Kidney epithelial cell (primary cell): ENCODE measurements at places on chromosomes 7 and 10.

GRCh38 chr10:35246770-35247343 is 89.5 kb upstream of the CCNY start:
- DNase-seq = no peak

DNA sequence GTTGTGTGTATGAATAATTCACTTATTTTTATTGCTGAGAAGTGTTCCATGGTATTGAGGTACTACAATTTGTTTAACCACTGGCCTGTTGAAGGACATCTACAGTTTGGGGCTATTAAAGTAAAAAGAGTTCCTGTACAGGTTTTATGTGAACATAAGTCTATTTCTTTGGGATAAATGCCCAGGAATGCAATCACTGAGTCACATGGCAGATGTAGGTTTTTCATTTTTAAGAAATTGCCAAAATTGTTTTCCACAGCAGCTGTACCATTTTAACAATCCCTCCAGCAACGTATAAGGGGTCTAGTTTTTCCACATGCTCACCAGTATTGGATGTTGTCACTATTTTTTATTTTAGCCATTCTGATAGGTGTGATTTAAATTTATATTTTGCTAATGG is 243.9 kb downstream of the TNS3 start:
- DNase-seq = no peak

- DNase-seq = no peak
Measured at GRCh38 chr10:114453576-114453975, 49.3 kb upstream of the AFAP1L2 start.

DNA sequence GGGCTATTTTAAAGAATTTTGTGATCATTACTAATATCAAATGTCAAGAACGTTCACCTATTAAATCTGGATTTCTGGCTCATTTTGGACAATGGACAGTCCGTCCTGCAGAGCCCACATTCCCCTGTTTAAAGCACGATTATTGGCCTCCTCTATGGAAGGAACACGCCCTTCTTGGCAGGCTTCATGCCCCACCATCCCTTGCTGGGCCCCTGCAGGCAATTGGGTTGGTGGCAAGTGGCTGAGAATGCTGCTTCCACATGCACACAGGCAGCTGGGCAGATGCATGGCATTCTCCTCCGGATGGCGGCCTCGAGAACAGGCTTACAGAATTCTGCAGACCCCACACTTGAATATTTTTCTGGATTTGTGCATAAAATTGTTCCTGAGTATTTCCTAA is 305.8 kb upstream of the MKI67 start:
- DNase-seq = no peak

DNA sequence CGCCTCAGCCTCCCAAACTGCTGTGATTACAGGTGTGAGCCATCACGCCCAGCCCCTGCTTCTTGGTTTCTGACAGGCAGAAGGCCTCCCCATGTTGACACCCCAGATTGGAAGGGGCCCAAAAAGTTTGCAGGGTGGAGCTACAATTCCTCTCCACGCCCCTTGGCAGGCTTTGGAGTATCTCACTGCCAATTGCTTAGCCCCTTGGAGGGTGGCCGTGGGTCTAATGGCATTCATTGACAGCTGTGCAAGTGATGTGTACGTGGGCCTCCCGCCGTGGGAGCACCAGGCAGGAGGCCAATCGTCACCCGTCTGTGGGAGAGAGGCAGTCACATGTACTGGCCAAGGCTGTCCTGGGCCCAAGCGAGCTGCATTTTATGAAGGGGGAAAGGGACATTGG is 73.7 kb upstream of the PPIF start:
- DNase-seq = no peak

- DNase-seq = peak; percentile 61
Measured at GRCh38 chr7:104883718-104884452, 130.1 kb upstream of the KMT2E start.

DNA sequence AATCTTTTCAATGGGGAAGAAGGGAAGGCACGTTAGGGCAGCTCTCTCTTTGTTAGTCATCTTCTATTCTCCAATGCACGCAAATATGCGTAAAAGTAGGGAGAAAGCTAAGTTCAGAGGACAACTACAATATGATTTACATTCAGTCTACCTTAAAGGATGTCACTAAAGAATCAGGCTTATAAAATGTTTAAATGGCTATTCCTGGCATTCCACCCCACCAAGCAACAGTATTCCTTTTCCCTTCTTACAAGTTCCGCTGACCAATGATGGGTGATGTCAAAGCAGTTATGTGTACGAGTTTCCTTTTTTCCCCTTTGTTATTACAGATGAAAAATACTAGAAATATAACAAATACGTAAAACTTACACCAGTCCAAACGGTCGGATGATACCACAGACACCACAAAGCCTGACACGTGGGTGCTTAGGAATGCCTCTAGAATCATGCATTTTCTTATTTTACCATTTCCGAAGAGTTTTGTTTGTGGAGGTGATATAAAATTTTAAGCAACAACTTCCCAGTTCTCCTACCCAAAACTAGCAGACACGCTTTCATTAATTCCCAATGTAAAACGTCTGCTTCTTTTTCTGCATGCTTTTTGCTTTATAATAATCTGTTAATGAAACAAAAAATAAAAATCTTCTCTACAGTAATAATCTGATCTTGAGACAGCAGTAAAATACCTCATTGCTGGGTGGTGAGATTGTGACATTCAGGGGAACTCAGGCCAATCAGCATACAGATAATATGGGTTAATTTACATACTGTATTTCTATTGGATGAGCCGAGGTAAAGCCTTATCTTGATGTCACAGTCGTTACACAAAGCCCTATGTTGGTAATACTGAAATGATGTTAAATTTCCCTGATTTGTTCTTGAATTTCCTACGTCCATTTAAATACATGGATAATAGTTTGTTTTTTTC is 708 bp upstream of the GPR85 start:
- DNase-seq = no peak

DNA sequence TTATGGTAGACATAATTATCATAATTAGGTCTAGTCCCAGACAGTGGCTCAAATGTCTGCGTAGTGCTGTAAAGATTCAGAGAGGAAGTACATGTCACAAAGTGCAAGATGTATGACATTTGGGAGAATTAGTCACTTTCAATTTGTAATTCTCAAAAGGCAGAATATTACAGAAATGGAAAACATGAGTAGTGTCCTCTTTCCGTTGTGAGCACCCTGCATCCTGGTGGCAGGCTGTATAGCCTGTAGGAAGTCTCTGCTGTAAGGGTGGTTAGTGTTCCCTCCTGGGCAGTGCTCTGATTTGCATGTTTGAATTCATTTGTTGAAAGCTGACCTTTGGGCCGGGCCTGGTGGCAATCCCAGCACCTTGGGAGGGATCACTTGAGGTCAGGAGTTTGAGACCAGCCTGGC is 17.0 kb downstream of the CDK14 start:
- DNase-seq = no peak

DNA sequence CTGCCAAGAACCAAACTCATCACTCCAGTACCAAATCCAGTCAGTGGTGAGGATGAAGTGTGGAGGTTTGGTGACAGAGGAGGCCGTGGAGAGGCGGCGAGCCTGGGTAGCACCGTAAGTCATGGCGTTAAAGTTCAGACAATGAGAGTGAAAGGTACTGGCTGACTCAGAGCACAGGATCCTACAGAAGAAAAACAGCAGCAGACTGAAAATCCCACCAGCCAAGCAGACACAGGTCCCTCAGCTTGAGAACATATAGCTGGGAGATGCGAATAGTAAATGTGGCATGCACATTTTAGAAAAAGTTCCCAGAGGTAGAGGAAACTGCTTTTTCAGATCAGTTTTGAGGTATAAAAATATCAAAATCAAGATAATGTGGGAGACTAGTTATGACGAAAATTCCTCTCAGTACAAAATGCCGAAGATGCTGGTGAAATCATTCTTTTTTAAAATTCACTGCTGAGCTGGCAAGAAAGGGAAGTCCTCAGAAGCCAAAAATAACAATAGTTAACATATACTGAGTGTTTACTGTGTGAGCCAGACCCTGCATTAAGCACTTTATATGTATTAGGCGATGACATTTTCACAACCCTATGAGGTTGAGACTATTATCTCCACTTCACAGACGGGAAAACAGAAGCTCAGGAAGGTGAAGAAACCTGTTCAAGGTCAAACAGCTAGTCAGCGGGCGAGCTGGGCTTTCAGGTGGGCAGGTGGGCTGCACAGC is 20.9 kb downstream of the PARP12 start:
- DNase-seq = no peak

DNA sequence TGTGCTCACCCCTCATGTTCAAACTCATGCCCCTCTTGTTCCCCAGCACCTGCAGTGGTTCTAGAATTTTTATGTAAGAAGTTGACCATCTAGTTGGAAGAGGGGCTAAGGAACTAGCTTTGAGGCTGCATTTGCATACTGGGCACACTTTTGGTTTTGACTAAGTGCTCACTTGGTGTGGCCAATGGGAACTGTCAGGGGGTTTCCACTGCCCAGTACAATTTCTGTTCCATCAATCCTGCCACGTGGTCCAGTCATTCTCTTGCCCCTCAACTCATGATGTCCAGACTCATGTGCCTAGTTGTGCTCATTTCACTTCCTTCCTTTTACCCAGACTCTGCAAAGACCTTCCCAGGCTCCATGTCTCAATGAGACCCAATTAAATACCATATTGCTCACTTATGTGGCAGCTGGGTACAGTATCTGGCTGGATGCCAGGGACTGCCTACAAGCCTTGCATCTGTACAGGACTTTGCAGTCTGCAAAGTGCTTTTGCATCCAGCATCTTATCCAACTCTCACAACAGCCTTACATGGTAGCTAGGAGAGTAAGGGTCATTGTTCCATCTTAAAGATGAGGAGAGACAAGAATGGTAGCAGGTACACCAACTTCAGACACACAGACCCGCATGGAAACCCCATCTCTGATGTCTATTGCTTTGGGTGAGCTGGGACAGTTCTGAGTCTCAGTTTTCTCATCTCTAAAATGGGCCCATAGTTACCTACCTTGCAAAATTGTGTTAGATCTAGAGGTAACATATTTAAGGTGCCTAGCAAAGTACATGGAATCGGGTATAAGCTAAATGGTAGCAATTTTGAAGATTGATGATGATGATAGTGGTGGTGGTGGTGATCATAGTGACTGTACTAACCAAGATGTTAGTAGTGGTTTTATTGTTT is 30.1 kb upstream of the KCNMA1 start:
- DNase-seq = no peak

- DNase-seq = no peak
Measured at GRCh38 chr7:102843850-102844249, 69.0 kb upstream of the LRRC17 start.

DNA sequence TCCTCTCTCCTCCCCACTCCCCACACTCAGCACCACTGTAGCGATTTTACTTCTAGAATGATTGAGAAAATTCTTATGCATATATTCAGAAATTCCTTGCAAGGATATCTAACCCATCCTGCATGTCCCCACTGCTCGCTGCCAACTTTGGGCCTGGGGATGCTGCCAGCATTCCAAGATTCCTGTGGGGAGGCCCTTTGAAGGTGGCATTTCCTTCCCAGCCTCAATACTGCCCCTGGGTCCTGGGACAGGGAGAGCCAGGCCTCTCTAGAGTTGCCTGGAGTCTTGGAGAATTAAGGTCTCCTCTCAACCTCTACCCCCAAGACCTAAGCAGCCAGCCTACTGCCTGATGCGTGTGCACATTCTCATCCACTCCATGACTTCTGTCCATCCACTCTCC is 303.5 kb downstream of the NEBL start:
- DNase-seq = no peak

DNA sequence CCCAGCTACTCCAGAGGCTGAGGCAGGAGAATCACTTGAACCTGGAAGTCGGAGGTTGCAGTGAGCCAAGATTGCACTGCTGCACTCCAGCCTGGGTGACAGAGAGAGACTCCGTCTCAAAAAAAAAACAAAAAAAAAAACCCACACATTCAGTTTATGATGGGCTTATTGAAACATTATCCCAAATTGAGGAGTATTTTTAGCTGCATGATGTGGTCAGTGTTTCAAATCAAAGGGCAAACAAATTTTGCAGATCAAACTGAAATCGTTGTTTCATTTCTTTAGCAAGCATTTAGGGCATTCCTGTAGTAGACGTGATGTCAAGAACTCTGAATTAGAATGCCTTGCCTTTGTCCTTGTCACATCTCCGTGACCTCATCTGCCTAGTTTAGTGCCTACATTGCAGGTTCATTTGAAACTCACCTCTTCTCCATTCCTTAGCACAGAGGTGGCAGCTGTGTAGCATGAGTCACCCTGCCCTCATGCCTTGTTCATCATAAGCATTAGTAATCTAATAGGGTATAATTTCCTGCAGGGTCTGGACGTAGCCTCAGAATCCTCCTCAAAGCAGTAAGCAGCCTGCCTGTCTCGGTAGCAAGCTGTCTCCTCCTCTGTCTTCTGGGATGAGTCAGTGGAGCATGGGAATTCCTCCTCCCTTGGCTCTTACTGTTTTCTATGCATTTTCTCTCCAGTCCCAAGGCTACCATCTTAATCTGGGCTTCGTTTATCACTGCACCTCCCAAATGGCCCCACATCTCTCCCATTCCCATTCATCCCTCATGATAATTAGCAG is 73.8 kb downstream of the CUL1 start:
- DNase-seq = peak; percentile 90

- no peak for DNase-seq
Measured at GRCh38 chr10:94105226-94105625, 111.5 kb downstream of the PLCE1 start.

GRCh38 chr7:80450621-80451308 is 61.1 kb downstream of the GNAT3 start:
- DNase-seq = no peak

- DNase-seq = no peak
Measured at GRCh38 chr7:82162289-82162688, 281.3 kb downstream of the CACNA2D1 start.

DNA sequence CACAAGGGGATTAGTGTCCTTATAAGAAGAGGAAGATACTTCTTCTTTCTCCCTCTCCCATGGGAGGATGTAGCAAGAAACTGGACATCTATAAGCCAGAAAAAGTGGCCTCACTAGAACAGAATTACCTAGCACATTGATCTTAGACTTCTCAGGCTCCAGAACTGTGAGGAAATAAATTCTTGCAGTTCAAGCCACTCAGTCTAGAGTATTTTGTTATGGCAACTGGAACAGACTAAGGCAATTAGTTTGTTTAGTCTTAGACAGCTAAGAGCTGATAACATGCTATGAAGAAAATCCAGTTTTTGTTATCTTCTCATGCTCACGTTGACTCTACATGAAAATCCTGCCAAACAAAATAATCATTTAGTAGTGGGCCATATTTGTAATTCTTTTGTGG is 627.6 kb upstream of the PHF14 start:
- DNase-seq = no peak

DNA sequence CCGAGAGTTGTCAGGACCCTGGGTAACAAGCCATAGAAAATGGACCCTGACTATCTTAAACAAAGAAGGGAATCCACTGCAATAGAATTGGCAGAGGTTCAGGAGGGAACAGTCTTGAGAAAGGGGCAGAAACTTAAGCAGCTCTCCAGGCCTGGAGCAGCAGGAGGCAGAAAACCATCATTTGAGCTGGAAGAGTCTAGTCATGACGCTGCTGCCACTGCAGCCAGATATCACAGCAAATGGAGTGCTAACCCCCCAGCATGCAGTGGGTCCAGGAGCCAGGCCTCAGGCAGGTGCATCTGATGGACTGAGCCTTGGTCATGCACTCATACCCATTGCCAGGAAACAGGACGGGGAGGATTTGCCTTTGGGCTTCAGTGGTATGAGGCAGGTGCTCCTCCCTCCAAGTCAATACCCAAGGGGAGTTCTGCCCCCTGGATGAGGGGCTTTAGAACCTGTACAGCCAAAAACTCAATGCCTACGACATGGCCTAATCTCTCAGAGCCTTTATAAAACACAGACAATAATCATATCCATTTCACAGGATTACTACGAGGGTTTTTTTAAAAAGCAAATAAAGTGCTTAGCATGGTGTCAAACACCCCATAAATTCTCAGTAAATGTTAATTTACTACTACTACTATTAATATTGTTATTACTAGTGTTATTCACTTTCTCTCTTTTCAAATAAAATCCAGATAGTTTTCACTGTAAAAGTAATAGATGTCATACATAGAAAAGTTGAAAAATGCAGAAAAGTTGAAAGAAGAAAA is 30.7 kb downstream of the DUSP5 start:
- DNase-seq = no peak
